ENCODE measurements at places on chromosomes 4 and X. TPM values are rescaled to one million over a fixed set of nuclear protein-coding genes. Genes with fewer than 3 reads are reported as not detected.

Gene MAGEB17
- total RNA-seq, result not detected

Gene PLP2
- total RNA-seq, result 207 TPM

Gene TMEM187
- total RNA-seq, result 12.6 TPM

Gene ANKRD50
- total RNA-seq, result 16.5 TPM

Gene HTR2C
- not detected for total RNA-seq

Gene CTAG1A
- total RNA-seq, result not detected

Gene FHIP1A
- total RNA-seq, result 14.8 TPM

Gene ANK2
- 5.6 TPM for total RNA-seq

Gene SCML2
- total RNA-seq, result 5.2 TPM

- H3K27me3 ChIP-seq, result no peaks in the 10 kb centered on the region
- H3K36me3 ChIP-seq, result no peaks in the 10 kb centered on the region
- no peak for DNase-seq
- peaks cover 10% of the 10 kb centered on the region for H3K4me1 ChIP-seq
- H3K4me3 ChIP-seq, result no peak overlapping the region
Observed at GRCh38 chr4:118082182-118082581, 47.9 kb downstream of the NDST3 start.

GRCh38 chr4:39068907-39069306, 6.9 kb downstream of the KLHL5 start:
- no peak overlapping the region for H3K4me3 ChIP-seq
- DNase-seq, result no peak

GRCh38 chr4:13659341-13660070, 32.0 kb upstream of the BOD1L1 start:
- H3K4me3 ChIP-seq, result no peak overlapping the region
- no peak for DNase-seq
- H3K27me3 ChIP-seq, result no peaks in the 10 kb centered on the region
- peaks cover 6% of the 10 kb centered on the region for H3K4me1 ChIP-seq
- no peaks in the 10 kb centered on the region for H3K36me3 ChIP-seq

GRCh38 chr4:72494156-72494555, 74.9 kb downstream of the ADAMTS3 start:
- H3K4me1 ChIP-seq, result no peaks in the 10 kb centered on the region
- DNase-seq, result no peak
- no peak overlapping the region for H3K27ac ChIP-seq

GRCh38 chr4:158768555-158769174, at the start of gene FNIP2:
TSS of gene FNIP2 (plus strand) at chr4:158769026. CDS start at chr4:158769213, 187 bp downstream.
- no peaks in the 10 kb centered on the region for H3K36me3 ChIP-seq
- no peaks in the 10 kb centered on the region for H3K27me3 ChIP-seq
- DNase-seq, result peak; percentile 21
- peak within 1 kb of the TSS; percentile 27 for H3K27ac ChIP-seq
- peak within 1 kb of the TSS; percentile 73 for H3K4me3 ChIP-seq
- H3K4me1 ChIP-seq, result peaks cover 4% of the 10 kb centered on the region

- DNase-seq, result peak; percentile 79
- H3K4me1 ChIP-seq, result peaks cover 12% of the 10 kb centered on the region
- no peaks in the 10 kb centered on the region for H3K27me3 ChIP-seq
- peak overlapping the region; percentile 4 for H3K4me3 ChIP-seq
- no peaks in the 10 kb centered on the region for H3K36me3 ChIP-seq
Observed at GRCh38 chr4:100738196-100739165, 220.7 kb upstream of the EMCN start.

GRCh38 chr4:112284662-112285411, 867 bp downstream of the TIFA start:
- DNase-seq, result no peak
- peak overlapping the region; percentile 70 for H3K4me3 ChIP-seq
- peak overlapping the region; percentile 83 for H3K27ac ChIP-seq

DNA sequence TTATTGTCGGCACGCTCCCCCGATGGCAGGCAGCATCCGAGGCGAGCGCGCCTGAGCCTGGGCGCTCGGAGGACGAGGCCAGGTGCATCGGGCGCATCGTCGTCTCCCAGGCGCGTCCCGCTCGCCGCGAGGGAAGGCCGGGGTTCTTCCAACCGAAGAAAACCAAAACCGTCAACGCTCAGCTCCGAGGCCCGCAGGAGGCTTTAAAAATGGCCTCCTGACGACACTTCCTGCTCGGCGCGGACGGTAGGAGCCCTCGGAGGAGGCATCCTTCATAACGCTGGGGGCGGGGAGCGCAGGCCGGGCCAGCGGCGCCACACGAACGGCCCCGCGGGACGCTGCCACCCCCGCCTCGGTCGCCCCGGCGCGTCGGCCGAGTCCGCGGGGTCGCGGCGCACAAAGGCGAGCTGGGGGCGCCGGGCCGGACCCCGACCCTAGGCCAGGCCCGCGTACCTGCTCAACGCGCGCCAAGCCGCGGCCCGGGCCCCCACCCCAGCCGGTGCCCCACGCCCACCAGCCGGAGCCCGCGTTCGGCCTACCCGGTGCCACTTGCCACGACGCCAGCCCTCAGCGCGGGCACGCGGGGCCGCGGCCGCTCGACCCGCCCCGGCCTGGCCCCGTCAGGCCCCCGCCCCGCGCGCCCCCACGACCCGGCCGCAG, 501 bp downstream of the ZNF518B start:
- peak; percentile 19 for DNase-seq
- H3K27me3 ChIP-seq, result no peaks in the 10 kb centered on the region
- H3K36me3 ChIP-seq, result peaks cover 23% of the 10 kb centered on the region

DNA sequence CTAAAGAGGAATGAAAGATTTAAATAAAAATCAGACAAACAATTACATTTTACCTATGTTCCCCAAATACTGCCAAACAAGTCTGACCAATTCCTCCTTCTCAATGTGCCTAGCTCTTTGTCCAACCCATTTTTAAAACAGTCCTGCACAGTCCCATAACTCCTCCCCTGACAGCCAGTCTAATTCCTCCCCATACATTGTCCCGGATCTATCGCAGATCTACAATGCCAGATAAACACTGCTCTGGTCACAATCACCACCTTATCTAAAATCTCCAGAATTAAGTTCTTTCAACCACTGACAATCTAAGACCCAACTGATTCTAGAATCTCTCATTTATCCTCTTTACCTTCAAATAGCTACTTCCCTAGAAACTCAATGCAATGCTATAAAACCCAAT, 176.0 kb downstream of the APBB2 start:
- H3K27ac ChIP-seq, result no peak overlapping the region
- peaks cover 11% of the 10 kb centered on the region for H3K4me1 ChIP-seq
- no peaks in the 10 kb centered on the region for H3K36me3 ChIP-seq
- no peak overlapping the region for H3K4me3 ChIP-seq

- no peaks in the 10 kb centered on the region for H3K36me3 ChIP-seq
- H3K27me3 ChIP-seq, result no peaks in the 10 kb centered on the region
- no peak for DNase-seq
- H3K4me3 ChIP-seq, result no peak overlapping the region
- H3K27ac ChIP-seq, result no peak overlapping the region
Observed at GRCh38 chr4:98619180-98619579, 39.2 kb downstream of the TSPAN5 start.

DNA sequence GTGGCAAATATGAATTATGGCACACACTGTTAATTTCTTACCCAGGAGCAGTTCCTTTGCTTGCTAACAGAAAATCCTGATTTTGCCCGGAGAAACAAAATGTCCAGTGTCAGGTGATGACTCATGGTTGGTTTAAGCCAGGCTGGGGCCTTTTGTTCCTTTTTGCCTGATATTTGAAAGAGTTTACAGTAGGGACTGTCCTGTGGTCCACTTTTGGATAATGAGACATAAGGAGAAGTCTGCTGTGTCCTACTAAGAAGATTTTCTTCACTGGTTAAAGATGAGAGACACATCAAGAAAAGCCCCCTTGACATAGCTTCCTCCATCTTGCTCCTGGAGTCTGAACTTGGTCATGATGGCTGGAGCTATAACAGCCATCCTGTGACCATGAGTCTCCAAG, 12.1 kb upstream of the DRD5 start:
- H3K27me3 ChIP-seq, result peaks cover 29% of the 10 kb centered on the region
- H3K36me3 ChIP-seq, result no peaks in the 10 kb centered on the region
- no peaks in the 10 kb centered on the region for H3K4me1 ChIP-seq

DNA sequence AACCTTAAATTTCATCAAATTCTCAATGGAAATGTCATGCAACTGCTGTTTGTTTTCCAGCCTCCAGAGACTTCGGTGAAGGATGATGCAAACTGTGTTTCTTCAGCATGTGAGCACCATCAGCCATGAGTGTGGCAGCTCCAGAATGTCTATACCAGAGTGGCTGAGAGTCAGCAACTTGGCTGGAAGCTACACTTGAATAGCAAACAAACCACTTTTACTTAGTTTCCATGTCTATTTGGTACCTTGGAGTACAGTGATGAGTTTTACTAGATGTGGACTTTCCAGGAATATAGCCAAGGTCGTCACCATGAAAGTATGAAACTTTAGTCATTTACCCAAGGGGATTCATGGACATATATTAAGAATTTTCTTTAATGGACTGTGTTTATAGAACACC, 4.3 kb upstream of the IL21 start:
- no peak overlapping the region for H3K4me3 ChIP-seq
- no peak for DNase-seq
- no peaks in the 10 kb centered on the region for H3K4me1 ChIP-seq

GRCh38 chr4:168863719-168864647, 146.1 kb downstream of the CBR4 start:
- H3K36me3 ChIP-seq, result peaks cover 3% of the 10 kb centered on the region
- no peak overlapping the region for H3K27ac ChIP-seq
- no peak overlapping the region for H3K4me3 ChIP-seq
- DNase-seq, result no peak
- H3K4me1 ChIP-seq, result no peaks in the 10 kb centered on the region

- no peaks in the 10 kb centered on the region for H3K27me3 ChIP-seq
- H3K27ac ChIP-seq, result no peak overlapping the region
- H3K4me3 ChIP-seq, result no peak overlapping the region
- H3K36me3 ChIP-seq, result no peaks in the 10 kb centered on the region
Observed at GRCh38 chrX:16931371-16931770, 15.1 kb upstream of the REPS2 start.

GRCh38 chr4:10554694-10555093, 97.5 kb upstream of the ZNF518B start:
- no peaks in the 10 kb centered on the region for H3K27me3 ChIP-seq
- H3K36me3 ChIP-seq, result no peaks in the 10 kb centered on the region
- peak; percentile 56 for DNase-seq
- H3K4me3 ChIP-seq, result 0 out of 2 replicates have a peak overlapping the region, but pooled peaks have one; percentile 4

DNA sequence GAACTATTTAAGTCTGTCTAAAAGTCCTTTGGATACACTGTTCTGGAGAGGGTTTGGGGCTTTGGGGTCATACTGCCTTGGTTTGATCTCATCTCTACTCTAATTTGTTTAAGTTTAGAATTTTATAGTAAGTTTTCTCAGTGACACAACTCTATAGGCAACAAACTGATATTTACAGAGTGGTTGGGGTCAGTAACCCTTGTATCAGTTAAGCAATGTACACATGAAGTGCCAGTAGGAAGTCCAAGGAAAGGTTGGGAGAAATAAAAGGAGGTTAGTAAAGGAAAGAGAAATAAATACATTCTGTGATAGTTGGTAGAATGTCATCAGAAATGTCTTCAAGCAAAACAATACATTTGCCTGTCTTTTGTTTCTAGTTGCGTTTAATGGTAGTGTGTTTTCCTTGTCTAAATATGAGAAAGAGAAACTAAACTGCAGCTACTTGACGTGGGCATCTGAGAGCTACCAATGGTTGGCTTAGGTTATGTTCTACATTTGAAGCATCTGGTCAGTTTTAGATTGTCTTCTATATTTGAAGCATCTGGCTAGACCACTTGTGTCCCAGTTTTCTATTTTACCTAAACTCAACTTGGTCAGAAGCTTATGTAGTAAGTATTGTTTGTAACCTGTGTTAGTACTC, 6.9 kb downstream of the ATP7A start:
- H3K27ac ChIP-seq, result no peak overlapping the region
- no peaks in the 10 kb centered on the region for H3K4me1 ChIP-seq
- H3K27me3 ChIP-seq, result no peaks in the 10 kb centered on the region
- H3K4me3 ChIP-seq, result no peak overlapping the region

GRCh38 chr4:89152972-89153371, 41.6 kb downstream of the TIGD2 start:
- no peaks in the 10 kb centered on the region for H3K36me3 ChIP-seq
- no peaks in the 10 kb centered on the region for H3K4me1 ChIP-seq
- H3K4me3 ChIP-seq, result no peak overlapping the region

- H3K27ac ChIP-seq, result no peak overlapping the region
- no peaks in the 10 kb centered on the region for H3K4me1 ChIP-seq
- no peak overlapping the region for H3K4me3 ChIP-seq
Observed at GRCh38 chrX:113522814-113523213, 682.2 kb upstream of the AMOT start.

- H3K4me3 ChIP-seq, result no peak overlapping the region
- H3K27ac ChIP-seq, result no peak overlapping the region
- no peak for DNase-seq
- no peaks in the 10 kb centered on the region for H3K27me3 ChIP-seq
Observed at GRCh38 chr4:6110681-6111353, 89.5 kb downstream of the JAKMIP1 start.

- H3K27me3 ChIP-seq, result no peaks in the 10 kb centered on the region
- H3K36me3 ChIP-seq, result no peaks in the 10 kb centered on the region
- peaks cover 6% of the 10 kb centered on the region for H3K4me1 ChIP-seq
- H3K27ac ChIP-seq, result no peak overlapping the region
- no peak for DNase-seq
Observed at GRCh38 chr4:148094149-148094548, 348.1 kb downstream of the NR3C2 start.

GRCh38 chr4:121792966-121793365, 8.2 kb upstream of the EXOSC9 start:
- no peak overlapping the region for H3K4me3 ChIP-seq
- H3K4me1 ChIP-seq, result no peaks in the 10 kb centered on the region
- no peak overlapping the region for H3K27ac ChIP-seq
- H3K36me3 ChIP-seq, result no peaks in the 10 kb centered on the region
- no peaks in the 10 kb centered on the region for H3K27me3 ChIP-seq
- DNase-seq, result no peak

GRCh38 chrX:38103857-38104812, 97.8 kb downstream of the SYTL5 start:
- H3K27me3 ChIP-seq, result no peaks in the 10 kb centered on the region
- no peaks in the 10 kb centered on the region for H3K4me1 ChIP-seq
- H3K4me3 ChIP-seq, result no peak overlapping the region
- no peak overlapping the region for H3K27ac ChIP-seq
- no peaks in the 10 kb centered on the region for H3K36me3 ChIP-seq
- no peak for DNase-seq

- H3K4me1 ChIP-seq, result no peaks in the 10 kb centered on the region
- H3K27ac ChIP-seq, result no peak overlapping the region
- H3K27me3 ChIP-seq, result no peaks in the 10 kb centered on the region
- no peak for DNase-seq
Observed at GRCh38 chrX:149829751-149830191, 48.0 kb downstream of the MAGEA9 start.

DNA sequence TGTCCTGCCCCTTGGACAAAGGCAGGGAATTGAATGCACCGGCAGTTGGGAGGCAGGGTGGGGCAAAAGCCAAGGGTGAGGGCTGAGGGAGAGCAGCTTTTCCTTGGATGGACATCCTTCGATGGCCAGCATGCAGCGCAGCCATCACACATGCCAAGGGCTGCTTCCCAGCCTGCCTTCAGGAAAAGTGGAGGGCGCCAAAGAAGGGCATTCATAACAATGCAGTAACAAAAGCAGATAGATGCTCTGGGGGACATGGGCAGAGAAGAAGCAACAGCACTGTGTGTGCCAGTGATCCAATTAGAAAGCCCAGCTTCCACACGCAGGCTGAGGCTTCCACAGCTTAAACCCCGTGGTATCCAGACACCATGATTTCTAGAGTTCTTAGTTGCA, 71.5 kb downstream of the TSPAN5 start:
- H3K4me3 ChIP-seq, result no peak overlapping the region
- no peak for DNase-seq
- no peaks in the 10 kb centered on the region for H3K27me3 ChIP-seq
- no peaks in the 10 kb centered on the region for H3K36me3 ChIP-seq

Data from HCT116 (cell line).